Stimulated activated CD8-positive, alpha-beta memory T cell treated with anti-CD3 and anti-CD28 coated beads, Interleukin-4, amount 100 ng/mL, for 24 hours (primary cell): ENCODE measurements at places on chromosomes 6 and 20.

- DNase-seq = peak; percentile 45
Measured at GRCh38 chr20:2451939-2452732, 18.5 kb downstream of the SNRPB start.

GRCh38 chr20:63057171-63058117 lies 50.7 kb upstream of the BHLHE23 start:
- DNase-seq = no peak

- no peak for DNase-seq
Measured at GRCh38 chr6:123017104-123017682, 21.2 kb downstream of the CLVS2 start.

- no peak for DNase-seq
Measured at GRCh38 chr20:35506872-35507638, 22.4 kb downstream of the C20orf173 start.

GRCh38 chr20:45701104-45701503 lies 734 bp upstream of the WFDC13 start:
- DNase-seq = no peak
